G401 (cell line): ENCODE measurements at places on chromosomes 6 and 20. TPM values are rescaled to one million over a fixed set of nuclear protein-coding genes. Genes with fewer than 3 reads are reported as not detected.

BNIP5 gene
- not detected in 2 replicates for total RNA-seq

DDX43 gene
- not detected in 2 replicates for total RNA-seq

DNA sequence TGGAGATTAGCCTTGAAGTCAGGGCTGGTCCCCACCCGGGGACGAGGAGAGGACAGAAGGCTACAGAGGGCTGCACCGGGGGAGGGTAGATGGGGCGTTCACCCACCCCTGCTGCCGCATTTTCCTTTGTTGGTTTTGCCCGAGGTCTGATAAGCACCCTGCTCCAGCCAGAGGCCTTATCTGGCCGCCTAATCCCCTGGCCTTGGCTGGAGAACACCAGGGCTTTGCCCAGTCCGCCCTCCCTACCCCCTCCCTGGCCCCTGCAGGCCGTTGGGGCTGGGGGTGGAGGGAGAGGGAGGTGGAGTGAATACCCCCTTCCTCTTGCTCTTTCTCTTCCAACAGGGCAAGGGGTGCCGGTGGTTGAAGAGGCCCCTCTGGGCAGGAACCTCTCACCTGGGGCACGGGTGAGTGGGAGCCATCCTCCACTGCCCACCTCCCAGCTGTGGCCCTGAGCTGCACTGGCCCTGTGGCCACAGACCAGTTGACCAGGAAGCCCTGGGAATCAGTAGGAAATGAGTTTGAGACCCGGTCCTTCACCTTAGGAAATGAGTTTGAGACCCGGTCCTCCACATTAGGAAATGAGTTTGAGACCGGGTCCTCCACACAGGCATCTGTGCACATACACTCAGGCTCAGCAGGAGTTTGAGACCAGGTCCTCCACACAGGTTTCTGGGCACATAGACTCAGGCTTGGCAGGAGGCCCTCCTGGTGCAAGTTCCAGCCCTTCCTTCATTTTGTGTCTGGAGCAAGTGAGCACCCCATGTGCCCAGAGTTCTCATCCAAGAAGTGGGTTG is 12.0 kb upstream of the GATA5 start:
- no peak for DNase-seq

GABBR1 gene
- 2.2 and 3.6 TPM in 2 replicates for total RNA-seq

GRCh38 chr20:25238319-25239037 is 9.4 kb upstream of the PYGB start:
- DNase-seq: no peak

DNA sequence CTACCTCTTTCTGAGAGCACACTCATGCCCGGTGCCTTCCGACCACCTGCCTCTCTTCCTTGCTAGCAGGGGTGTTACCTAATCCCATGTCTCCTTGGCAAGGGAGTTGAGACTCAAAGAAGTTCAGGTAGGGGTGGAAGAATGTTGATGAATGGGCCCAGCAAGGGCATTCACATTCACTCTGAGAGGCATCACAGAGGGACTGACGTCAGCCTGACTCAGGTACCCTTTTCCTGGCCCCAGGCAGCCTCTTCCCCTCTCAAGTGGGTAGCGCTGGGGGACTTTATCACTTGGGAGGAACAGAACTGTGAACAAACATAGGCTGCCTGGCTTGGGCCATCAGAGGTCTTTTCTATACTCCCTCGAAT is 35.3 kb downstream of the HM13 start:
- DNase-seq: no peak

GRCh38 chr6:167702241-167702827 is 124.4 kb upstream of the AFDN start:
- no peak for DNase-seq

DNA sequence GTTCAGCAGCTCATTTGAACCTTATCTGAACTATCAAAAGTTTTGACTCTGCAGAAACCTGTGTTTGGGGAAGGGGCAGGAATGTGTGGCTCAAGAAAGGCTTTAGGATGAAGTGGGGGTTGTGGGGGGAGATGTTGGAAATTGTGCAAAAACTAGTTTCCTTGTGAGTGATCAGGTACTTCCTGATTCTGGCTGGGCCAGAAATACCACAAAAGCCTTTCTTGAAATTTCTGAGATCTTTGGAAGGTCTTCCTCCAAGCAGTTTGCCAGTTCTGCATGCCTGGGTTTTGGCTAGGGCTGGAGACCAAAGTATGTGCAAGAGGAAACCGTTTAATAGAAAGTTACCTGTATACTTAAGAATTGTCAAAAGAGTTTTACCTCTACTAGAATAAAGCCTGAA is 116.6 kb downstream of the BMP2 start:
- DNase-seq: no peak
